ENCODE measurements at places on chromosomes 1 and 21. TPM values are rescaled to one million over a fixed set of nuclear protein-coding genes. Genes with fewer than 3 reads are reported as not detected.
A peak's percentile ranks its signal among the peaks of the same experiment; 100 is the strongest.

KCNJ9 gene
- total RNA-seq: not detected

CELA3B gene
- total RNA-seq: not detected

SLC6A17 gene
- 0.60 TPM for total RNA-seq

DNA sequence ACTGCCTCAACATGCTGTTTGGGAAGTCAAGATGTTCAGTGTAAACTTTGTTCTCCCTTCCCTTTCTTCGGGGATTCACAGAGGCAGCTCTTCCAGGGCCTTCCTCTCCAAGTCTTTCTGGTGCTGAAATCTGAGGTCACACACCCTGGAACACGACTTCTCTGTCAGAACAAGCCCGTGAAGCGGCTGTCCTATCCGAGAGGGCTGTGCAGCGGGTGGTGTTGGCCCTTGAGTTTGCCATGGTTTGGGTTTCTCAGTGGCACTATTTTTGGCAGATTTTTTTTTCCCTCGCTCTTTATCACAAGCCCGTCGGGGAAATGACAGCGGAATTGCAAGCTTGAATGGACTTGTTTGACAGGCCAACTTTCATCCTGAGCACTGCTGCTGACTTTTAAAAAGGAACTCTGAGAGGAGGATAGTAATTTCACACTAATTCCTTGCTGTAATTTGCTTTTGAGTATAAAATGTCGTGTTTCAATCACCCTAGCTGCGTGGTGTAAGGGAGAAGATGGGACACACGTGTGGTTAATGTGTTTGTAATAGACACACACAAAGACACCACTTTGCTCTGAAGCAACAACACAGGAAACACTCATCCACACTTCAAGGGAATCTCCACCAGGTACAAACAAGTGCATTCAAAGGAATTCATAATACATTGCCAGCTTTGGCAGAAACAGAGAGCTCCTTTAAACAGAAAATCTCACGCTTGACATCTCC is 60.1 kb upstream of the TARBP1 start:
- DNase-seq: no peak

DNA sequence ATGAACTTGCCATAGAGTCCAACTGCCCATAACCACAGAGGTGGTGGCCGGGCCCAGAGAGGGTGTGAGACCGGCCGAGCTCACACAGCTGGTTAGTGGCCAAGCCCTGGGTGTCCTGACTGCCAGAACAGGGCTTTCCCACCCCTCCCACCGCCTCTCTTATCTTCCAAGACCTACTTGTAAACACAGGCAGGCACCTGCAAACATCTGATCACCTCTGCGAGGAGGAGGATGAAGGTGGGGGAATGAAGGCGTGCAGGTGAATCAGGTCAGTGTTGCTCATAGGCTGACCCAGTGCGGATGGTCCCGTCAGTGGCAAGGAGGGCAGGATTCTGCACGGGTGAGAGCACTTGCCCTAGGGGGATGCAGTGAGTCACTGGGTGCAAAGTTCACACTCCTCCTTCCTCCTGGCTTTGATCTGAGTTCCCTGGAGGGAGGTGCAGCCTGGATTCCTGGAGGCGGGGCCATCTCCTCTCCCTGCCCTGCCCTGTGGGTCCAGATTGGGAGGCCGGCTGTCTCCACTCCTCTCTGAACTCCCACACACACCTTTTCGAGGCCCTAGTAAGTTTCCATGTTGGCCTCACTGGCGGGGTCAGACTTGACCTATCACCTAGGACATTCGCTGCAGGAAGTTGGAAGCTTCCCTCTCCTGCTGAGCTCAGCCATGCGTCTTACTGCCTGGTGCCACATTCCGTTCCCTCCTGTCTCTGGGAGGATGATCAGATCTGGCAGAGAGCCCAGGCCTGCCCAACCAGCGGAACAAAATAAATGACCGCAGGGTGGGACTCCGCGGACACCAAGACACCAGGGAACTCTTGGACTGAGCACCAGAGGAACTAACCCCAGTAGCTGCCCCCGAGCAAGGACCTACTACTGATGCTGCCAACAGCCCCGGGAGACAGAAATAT is 7.3 kb downstream of the UQCRHL start:
- peak; percentile 91 for DNase-seq

GRCh38 chr1:6391951-6392808 is 1.4 kb downstream of the ACOT7 start:
- peak; percentile 34 for DNase-seq

DNA sequence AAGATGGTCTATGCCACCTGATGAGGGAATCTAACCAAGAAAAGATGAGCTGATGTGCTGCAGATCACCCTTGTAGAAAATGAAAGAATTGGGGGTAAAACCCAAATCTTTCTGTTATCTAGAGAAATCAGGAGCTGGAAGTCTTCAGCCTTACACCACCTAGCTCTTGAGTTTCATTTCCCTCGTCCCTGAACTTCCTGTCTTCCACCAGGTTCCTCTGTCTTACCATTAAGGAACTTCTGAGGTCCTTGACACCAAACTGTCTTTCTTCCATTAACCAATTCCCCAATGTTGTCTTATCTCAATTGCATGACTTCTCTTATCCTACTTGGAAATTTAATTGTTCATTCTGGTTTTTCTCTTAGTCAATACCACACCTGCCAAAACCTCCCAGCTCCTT is 31.5 kb downstream of the LPAR3 start:
- DNase-seq: no peak

- DNase-seq: no peak
Observed at GRCh38 chr1:208228026-208228425, 16.2 kb downstream of the PLXNA2 start.

GRCh38 chr1:67489643-67490042 is 59.4 kb upstream of the SERBP1 start:
- peak; percentile 6 for DNase-seq
